ENCODE measurements at places on chromosomes 2 and 18. TPM values are rescaled to one million over a fixed set of nuclear protein-coding genes. Genes with fewer than 3 reads are reported as not detected.

DNA sequence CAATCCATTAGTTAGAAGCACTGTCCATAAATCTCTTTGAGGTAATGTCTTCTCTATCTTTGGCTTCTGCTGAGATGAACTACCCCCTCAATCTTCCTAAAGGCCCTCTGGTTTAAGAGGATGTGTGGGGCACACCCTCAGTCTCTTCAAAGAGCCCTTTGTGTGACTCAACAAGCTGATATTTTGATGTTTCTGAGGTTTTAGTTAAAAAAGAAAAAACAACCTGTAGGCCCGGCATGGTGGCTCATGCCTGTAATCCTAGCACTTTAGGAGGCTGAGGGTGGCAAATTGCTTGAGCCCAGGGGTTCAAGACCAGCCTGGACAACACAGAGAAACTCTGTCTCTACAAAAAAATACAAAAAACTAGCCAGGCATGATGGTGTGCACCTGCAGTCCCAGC, 593.5 kb downstream of the TMEM182 start:
- no peaks in the 10 kb centered on the region for H3K27me3 ChIP-seq
- no peak overlapping the region for H3K4me3 ChIP-seq
- DNase-seq, result no peak
- no peak overlapping the region for H3K27ac ChIP-seq
- no peaks in the 10 kb centered on the region for H3K4me1 ChIP-seq
- no peaks in the 10 kb centered on the region for H3K36me3 ChIP-seq

- no peak overlapping the region for H3K27ac ChIP-seq
- no peaks in the 10 kb centered on the region for H3K36me3 ChIP-seq
- H3K27me3 ChIP-seq, result no peaks in the 10 kb centered on the region
- no peak for DNase-seq
- H3K4me3 ChIP-seq, result no peak overlapping the region
Measured at GRCh38 chr2:43201497-43201896, 24.9 kb downstream of the ZFP36L2 start.

- H3K27ac ChIP-seq, result peak overlapping the region; percentile 37
- no peak overlapping the region for H3K4me3 ChIP-seq
- H3K27me3 ChIP-seq, result no peaks in the 10 kb centered on the region
Measured at GRCh38 chr2:160561551-160562295, 68.1 kb upstream of the RBMS1 start.

GRCh38 chr2:140718999-140719398, 1411.8 kb downstream of the LRP1B start:
- H3K27ac ChIP-seq, result no peak overlapping the region
- H3K4me1 ChIP-seq, result no peaks in the 10 kb centered on the region
- no peak for DNase-seq
- no peaks in the 10 kb centered on the region for H3K27me3 ChIP-seq
- no peak overlapping the region for H3K4me3 ChIP-seq
- H3K36me3 ChIP-seq, result no peaks in the 10 kb centered on the region

DNA sequence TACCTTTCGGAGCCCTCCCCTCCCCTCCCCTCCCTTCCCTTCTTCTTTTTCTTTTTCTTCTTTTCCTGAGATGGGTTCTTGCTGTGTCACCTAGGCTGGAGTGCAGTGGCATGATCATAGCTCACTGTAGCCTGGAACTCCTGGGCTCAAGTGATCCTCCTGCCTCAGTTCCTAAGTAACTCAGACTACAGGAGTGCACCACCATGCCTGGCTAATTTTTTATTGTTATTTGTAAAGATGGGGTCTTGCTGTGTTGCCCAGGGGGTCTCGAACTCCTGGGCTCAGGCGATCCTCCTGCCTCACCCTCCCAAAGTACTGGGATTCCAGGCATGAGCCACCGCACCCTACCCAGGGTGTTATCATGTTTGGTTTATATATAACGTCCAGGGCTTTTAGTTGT, 66.7 kb downstream of the ASB1 start:
- H3K4me1 ChIP-seq, result peaks cover 3% of the 10 kb centered on the region
- no peak overlapping the region for H3K4me3 ChIP-seq
- no peaks in the 10 kb centered on the region for H3K27me3 ChIP-seq
- no peak overlapping the region for H3K27ac ChIP-seq

DNA sequence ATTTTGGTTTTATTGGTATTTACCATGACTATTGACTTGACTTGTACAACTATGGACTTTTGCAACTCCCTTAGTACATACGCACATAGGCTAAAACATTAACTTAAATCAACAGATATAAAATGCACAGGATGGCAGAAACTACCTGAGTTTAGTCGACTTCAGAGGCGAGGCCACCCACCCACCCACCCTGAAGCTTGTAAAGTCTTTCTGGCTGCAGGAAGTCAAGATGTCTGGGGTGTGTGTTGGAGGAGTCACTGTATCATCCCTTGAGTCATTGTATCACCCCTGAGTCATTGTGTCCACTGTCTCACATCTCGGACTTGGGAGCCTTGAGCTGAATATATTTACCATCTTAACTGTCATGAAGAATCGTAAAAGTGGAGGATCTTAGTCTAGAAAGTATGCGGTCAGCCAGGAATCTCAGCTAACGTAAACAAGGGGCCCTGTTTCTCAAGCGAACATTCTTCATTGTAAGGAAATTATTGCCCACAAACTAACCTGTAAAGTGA, 140.0 kb upstream of the ST6GAL2 start:
- H3K27me3 ChIP-seq, result no peaks in the 10 kb centered on the region
- H3K36me3 ChIP-seq, result no peaks in the 10 kb centered on the region
- DNase-seq, result no peak
- no peaks in the 10 kb centered on the region for H3K4me1 ChIP-seq

GRCh38 chr2:227471412-227471811, 544 bp upstream of the AGFG1 start:
- H3K27me3 ChIP-seq, result no peaks in the 10 kb centered on the region
- no peak overlapping the region for H3K27ac ChIP-seq
- no peak overlapping the region for H3K4me3 ChIP-seq

GRCh38 chr2:31675485-31675901, 94.8 kb upstream of the SRD5A2 start:
- H3K27me3 ChIP-seq, result no peaks in the 10 kb centered on the region
- no peak overlapping the region for H3K4me3 ChIP-seq
- H3K4me1 ChIP-seq, result no peaks in the 10 kb centered on the region
- H3K27ac ChIP-seq, result no peak overlapping the region

- peaks cover 5% of the 10 kb centered on the region for H3K4me1 ChIP-seq
- no peaks in the 10 kb centered on the region for H3K36me3 ChIP-seq
- no peak for DNase-seq
- H3K4me3 ChIP-seq, result no peak overlapping the region
- H3K27me3 ChIP-seq, result no peaks in the 10 kb centered on the region
Measured at GRCh38 chr2:150689590-150689989, 202.1 kb upstream of the RND3 start.

DNA sequence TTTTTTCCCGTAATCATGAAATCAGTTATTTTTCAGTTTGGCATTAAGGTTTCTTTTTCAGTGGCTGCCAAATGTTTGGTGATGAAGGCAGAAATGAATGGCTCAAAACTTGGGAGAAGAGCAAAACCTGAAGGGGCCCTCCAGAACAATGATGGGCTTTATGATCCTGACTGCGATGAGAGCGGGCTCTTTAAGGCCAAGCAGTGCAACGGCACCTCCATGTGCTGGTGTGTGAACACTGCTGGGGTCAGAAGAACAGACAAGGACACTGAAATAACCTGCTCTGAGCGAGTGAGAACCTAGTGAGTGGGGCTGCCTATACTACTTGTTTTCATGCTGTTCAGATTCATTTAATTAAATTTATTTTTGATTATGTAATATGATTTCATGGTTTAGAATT, 29.2 kb upstream of the MSH2 start:
- no peaks in the 10 kb centered on the region for H3K36me3 ChIP-seq
- H3K4me1 ChIP-seq, result peaks cover 4% of the 10 kb centered on the region
- no peak overlapping the region for H3K4me3 ChIP-seq
- peaks cover 1% of the 10 kb centered on the region for H3K27me3 ChIP-seq

GRCh38 chr2:72778410-72778809, 47.4 kb downstream of the EXOC6B start:
- H3K4me3 ChIP-seq, result no peak overlapping the region
- no peaks in the 10 kb centered on the region for H3K4me1 ChIP-seq
- no peaks in the 10 kb centered on the region for H3K27me3 ChIP-seq
- no peak overlapping the region for H3K27ac ChIP-seq

DNA sequence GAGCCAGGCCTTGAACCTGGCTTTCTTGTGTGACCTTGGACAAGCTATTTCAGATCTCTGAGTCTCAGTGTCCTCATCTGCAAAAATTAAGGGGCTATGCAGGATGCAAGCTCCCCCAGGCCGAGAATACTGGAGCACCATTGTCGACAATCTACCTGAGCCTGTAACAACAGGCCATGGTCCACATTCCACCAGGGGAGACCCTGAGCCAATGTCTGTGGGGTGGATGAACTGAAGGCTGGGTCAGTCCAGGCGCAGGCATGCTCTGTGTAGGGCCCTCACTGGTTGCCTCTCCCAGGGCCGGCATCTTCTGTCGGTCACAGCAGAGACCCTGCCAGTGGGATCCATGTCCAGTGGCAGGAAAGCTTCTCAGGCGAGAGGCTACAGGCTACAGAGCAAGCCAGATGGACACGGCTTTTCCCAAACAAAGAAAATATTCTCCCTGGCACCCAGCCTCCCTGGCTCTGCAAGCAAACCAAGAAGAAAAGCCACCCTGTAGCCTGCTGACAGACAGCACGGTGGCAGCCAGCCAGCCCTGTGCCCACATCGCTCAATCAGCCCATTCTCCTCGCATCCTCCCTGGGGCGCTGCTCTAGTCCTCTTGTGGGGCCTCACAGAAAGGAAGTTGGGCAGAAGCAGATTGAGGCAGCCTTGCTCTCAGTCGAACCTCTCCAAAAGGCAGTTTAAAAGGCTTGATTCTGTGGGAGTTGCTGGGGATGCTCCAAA, 48.7 kb upstream of the FZD7 start:
- no peaks in the 10 kb centered on the region for H3K27me3 ChIP-seq
- H3K27ac ChIP-seq, result peak overlapping the region; percentile 68
- H3K36me3 ChIP-seq, result no peaks in the 10 kb centered on the region
- DNase-seq, result peak; percentile 51
- no peak overlapping the region for H3K4me3 ChIP-seq
- no peaks in the 10 kb centered on the region for H3K4me1 ChIP-seq

GRCh38 chr2:61585383-61585782, 47.2 kb upstream of the XPO1 start:
- H3K4me1 ChIP-seq, result no peaks in the 10 kb centered on the region
- no peak overlapping the region for H3K27ac ChIP-seq
- no peak overlapping the region for H3K4me3 ChIP-seq
- no peaks in the 10 kb centered on the region for H3K36me3 ChIP-seq
- no peak for DNase-seq

- no peaks in the 10 kb centered on the region for H3K27me3 ChIP-seq
- no peaks in the 10 kb centered on the region for H3K4me1 ChIP-seq
- H3K4me3 ChIP-seq, result no peak overlapping the region
- no peak for DNase-seq
- H3K27ac ChIP-seq, result no peak overlapping the region
Measured at GRCh38 chr2:53827398-53828175, 32.2 kb downstream of the GPR75 start.

DNA sequence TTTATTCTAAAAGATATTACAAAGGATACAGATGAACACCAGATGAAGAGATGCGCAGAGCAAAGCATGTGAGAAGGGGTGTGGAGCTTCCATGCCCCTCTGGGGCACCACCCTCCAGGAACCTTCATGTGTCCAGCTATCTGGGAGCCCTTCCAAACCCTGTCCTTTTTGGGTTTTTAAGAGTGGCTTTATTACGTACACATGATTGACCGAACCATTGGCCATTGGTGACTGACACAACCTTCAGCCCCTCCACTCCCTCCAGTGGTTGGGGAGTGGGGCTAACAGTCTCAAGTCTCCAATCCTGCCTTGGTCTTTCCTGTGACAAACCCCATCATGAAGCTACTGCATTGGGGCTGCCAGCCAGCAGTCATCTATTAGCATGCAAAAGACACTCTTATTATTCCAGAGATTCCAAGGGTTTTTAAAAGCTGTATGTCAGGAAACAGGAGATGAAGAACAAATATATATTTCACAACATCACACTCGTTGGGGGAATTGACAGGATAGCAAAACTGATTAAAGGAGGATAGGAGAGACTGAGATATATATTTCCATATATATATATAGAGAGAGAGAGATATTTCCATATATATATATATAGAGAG, 19.4 kb downstream of the IL1B start:
- H3K4me1 ChIP-seq, result no peaks in the 10 kb centered on the region
- H3K27me3 ChIP-seq, result no peaks in the 10 kb centered on the region
- DNase-seq, result no peak

DNA sequence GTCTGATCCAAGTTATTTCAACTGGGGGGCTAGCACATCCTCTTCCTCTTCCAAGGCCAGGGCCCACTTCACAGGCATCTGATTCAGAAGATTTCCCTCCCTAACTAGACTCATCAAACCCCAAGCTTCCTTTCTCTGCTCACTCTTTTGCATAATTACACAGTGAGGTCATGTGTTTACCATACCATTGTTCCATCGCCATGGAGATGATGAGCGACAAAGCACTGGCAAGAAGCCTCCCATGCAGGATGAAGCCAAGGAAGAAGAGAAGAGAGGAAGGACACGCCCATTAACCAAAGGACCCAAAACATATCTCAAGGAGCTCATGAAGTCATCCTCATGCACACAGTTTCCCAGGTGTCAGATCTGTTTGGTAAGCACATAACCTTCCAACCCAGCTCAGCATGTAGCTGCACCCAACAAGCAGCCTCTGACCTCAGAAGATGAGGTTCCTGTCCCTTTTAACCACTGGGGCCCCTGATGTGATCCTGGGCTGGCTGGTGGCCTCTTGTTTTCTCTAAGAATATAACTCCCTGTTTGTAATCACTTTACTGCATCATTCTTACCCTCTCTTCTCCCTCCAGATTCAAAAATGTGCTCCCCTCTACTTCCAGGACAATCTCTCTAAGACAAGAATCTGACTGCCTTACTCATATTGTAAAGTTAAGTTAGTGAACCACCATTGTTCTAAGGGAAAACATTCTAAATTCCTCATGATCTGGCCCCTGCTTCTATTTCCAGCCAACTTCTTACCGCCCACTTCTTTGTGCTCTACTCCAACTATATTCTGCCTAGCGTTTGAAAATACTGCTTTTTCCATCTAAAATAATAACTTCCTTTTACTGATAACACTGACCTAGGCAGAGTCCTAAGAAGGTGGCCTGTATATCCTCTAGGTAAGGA, 190.1 kb downstream of the TTC32 start:
- H3K4me1 ChIP-seq, result no peaks in the 10 kb centered on the region
- peak overlapping the region; percentile 39 for H3K27ac ChIP-seq
- no peaks in the 10 kb centered on the region for H3K36me3 ChIP-seq

GRCh38 chr2:54591551-54591950, 131.9 kb upstream of the EML6 start:
- H3K36me3 ChIP-seq, result 0 out of 2 replicates have a peak, but pooled peaks cover 2% of the 10 kb centered on the region
- H3K27ac ChIP-seq, result no peak overlapping the region
- no peaks in the 10 kb centered on the region for H3K27me3 ChIP-seq
- no peak for DNase-seq
- peaks cover 26% of the 10 kb centered on the region for H3K4me1 ChIP-seq
- no peak overlapping the region for H3K4me3 ChIP-seq

SPDYA gene
- not detected for polyA plus RNA-seq

LRATD1 gene
- 0.89 TPM for polyA plus RNA-seq

BMP10 gene
- polyA plus RNA-seq, result not detected

PNPT1 gene
- 14.3 TPM for polyA plus RNA-seq

DYNC2LI1 gene
- 26.6 TPM for polyA plus RNA-seq

NEUROD1 gene
- 0.03 TPM for polyA plus RNA-seq

CHST10 gene
- polyA plus RNA-seq, result 17.6 TPM

CMPK2 gene
- 1.1 TPM for polyA plus RNA-seq

CXCR1 gene
- not detected for polyA plus RNA-seq

Measured in SK-N-SH (cell line).